ENCODE measurements at places on chromosomes 5 and 9. TPM values are rescaled to one million over a fixed set of nuclear protein-coding genes. Genes with fewer than 3 reads are reported as not detected.

DNA sequence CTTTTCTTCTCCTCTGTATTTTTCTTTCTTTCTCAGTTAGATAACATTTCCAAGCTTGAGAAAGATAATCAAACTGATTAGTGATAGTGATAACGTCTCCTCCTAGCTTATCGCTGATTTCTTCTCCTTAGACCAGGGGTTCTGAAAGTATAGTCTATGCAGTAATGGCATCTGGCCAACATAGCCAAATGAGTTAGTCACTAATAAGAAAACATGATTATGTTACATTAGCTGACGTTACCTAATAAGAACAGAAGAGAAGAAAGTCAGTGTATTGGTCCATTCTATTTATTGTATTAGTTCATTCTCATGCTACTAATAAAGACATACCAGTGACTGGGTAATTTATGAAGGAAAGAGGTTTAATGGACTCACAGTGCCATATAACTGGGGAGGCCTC, 111.2 kb downstream of the STRBP start:
- no peaks in the 10 kb centered on the region for H3K27me3 ChIP-seq
- H3K27ac ChIP-seq: no peak overlapping the region
- no peaks in the 10 kb centered on the region for H3K36me3 ChIP-seq
- no peak overlapping the region for H3K4me3 ChIP-seq
- no peaks in the 10 kb centered on the region for H3K4me1 ChIP-seq

ZNF618 gene
- 7.9 TPM for total RNA-seq

GRCh38 chr5:68538814-68539420, 323.4 kb downstream of the PIK3R1 start:
- H3K27ac ChIP-seq: no peak overlapping the region
- DNase-seq: no peak
- no peaks in the 10 kb centered on the region for H3K36me3 ChIP-seq
- no peaks in the 10 kb centered on the region for H3K4me1 ChIP-seq
- H3K27me3 ChIP-seq: no peaks in the 10 kb centered on the region

BTNL3 gene
- not detected for total RNA-seq

Measured in right lobe of liver (tissue), 6 donors.